ENCODE measurements at places on chromosomes 1 and 21.

- peak; percentile 19 for DNase-seq
These were observed 36.3 kb upstream of the IL10 start for GRCh38 chr1:206808615-206809014.

GRCh38 chr1:87495147-87495546 is 166.5 kb downstream of the LMO4 start:
- no peak for DNase-seq

- DNase-seq: peak; percentile 98
These were observed 8.0 kb upstream of the B4GALT3 start for GRCh38 chr1:161185282-161185682.

- no peak for DNase-seq
These were observed 3.2 kb downstream of the CYP4B1 start for GRCh38 chr1:46802081-46802480.

- no peak for DNase-seq
These were observed 417.9 kb downstream of the KIF26B start for GRCh38 chr1:245572709-245573108.

DNA sequence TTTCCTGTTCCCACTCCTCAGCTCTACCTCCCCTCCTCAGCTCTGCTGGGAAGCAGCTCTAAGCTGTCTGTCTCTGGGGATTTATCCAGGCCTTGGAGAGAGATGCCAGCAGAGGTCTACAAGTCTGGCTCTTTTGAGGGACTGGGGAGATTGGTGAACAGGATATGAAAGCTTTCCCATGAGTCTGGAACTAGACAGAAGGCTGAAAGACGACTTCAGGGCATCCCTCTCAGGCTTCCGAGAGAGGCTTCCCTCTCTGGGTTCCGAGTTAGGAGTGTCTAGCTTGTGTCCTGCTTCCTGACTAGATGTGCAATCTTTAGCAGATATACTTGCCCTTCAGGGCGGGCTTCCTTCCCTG is 733 bp downstream of the TMEM35B start:
- DNase-seq: peak; percentile 36
